ENCODE measurements at places on chromosomes 4 and X. TPM values are rescaled to one million over a fixed set of nuclear protein-coding genes. Genes with fewer than 3 reads are reported as not detected.

The TRIM75 gene
- 0.10 TPM for polyA plus RNA-seq

The SH2D1A gene
- 0.22 TPM for polyA plus RNA-seq

The SMR3B gene
- polyA plus RNA-seq: not detected

The HMGN5 gene
- polyA plus RNA-seq: 52.8 TPM

- DNase-seq: no peak
These were observed 77.8 kb downstream of the CLDN22 start for GRCh38 chr4:183242291-183242690.

GRCh38 chrX:440636-441035 lies 53.9 kb upstream of the PPP2R3B start:
- DNase-seq: no peak

- no peak for DNase-seq
These were observed 43.7 kb upstream of the FRMD7 start for GRCh38 chrX:132171478-132171877.

DNA sequence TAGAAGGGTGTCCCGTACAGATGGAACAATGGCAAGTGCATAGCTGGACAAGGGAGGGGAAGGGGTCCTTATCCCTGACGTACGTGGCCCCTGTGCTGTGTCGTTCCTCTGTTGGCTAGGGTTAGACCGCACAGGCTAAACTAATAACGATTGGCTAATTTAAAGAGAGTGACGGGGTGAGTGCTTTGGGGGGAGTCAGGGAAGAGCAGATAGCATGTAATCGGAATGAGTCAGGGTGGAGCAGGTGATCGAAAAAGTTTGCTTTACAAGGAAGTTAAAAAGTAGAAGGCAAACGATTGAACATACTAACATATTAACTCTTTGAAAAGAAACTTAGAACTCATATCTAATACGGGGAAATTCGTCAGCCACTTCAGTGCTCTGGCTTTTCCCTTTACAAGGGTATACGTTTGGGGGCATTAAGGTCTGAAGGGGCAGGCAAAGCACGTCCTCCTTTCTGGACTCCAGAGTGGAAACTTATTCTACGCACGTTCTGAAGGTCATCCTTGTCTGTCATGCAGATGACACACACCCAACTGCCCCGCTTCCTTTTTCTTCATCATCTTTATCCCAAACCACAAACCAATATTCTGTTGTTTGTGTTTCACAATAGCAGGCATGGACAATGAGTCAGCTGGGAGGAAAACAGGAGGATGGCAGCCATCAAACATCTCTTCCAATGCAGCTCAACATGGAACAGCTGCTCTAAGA lies 10.2 kb upstream of the CRLF2 start:
- no peak for DNase-seq

DNA sequence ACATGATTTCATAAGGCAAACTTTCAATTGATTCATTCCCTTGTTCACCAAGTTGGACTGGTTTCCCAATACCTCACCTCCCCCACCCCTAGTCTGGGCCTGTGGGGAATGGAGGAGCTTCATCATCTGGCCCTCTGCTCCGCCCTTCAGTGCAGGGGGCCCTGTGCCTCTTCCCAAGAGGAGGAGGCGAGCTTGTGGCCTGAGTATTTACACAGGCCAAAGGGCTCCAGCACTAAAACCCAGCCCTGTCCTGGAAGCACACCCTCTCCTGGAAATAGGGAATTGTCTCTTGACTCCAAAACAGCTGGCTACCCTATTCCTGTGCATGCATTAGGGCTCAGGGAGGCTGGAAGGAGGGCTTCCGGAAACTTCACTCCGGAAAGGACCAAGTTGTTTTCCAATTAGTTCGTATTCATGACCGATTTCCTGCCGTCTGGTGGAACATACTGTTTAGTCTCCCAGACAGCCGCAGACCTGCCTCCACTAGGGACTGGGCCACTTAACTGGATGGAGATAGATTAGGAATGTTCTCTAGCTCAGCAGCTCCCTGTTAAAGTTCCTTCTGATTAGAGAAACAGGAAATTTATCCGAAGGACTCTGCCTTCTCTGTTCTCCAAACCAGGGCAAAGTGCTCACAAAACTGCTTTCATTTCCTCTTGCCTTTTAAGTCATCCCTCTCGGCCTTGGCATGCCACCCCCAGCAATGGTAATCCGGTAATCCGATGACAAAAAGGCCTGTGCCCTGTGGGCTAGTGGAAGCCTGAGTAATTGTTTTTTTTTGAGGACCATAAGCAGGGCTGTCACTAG lies 5.8 kb downstream of the SRPX2 start:
- no peak for DNase-seq

DNA sequence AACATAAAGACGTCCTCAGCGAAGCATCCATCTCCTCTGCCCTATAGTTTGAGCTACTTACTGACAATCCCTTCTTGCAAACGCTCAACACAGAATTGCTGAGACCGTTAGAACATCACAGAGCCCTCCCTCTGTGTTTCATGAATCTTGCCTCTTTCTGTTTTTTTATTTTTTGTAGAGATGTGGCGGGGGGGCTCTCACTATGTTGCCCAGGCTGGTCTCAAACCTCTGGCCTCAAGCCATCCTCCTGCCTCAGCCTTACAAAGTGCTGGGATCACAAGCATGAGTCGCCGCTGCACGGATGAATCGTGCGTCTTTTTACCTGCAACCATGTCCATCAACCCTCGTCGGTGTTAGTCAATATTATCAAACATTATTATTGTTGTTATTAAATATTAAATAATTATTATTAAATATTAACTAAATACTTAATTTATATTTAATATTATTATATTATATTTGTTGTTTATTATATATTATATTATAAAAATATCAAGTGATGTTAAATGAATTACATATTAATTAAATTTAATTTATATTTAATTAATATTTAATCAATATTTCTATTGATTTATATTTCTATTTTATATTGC lies 200.7 kb downstream of the CRLF2 start:
- DNase-seq: no peak

DNA sequence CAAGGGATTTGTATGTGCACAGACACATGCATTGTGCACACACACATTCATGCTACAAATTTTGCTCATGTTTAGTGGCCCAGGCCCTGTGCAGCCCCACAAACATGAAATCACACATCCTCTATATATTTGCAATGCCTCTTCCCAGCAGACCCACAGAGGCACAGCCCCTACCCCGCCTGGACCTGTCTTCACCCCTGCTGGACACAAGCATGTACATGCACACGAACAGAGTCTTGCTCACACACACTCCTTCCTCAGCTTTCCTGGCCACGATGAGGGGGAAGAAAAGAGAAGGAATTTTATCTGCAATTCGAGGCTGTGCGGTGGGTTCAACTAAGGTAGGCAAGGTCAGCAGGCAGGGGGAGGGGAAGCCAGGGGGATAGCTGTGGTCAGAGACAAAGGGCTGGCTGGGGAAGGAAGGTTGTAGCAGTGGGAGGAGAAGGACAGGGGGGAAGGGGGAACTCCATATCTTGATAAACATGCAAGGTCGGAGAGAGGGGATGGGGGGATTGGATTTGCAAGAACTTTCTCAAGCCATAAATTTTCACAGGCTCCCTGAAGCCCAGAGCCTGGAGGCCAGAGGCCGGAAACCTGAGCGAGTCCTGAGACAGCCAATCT lies 156.4 kb downstream of the EFNB1 start:
- DNase-seq: no peak

- DNase-seq: no peak
These were observed 760.6 kb upstream of the EPHA5 start for GRCh38 chr4:66430856-66431255.

DNA sequence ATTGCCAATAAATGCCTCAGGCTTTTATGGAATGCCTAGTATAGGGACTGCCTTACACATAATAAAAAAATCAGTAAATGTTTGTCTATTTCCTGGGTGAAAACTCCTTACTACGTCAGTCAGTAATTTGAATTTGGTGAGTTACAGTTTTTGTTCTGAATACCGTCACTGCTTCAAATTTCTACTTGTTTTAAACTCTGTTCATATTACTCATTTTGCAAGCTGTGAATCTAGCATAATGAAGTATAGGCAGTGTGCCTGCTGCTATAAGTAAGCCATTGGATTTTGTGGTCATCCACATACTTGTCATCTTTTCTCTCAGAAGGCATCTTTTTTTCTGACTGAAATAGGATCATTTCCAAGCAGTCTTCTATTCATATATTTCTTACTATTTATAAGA lies 43.1 kb downstream of the SYNPO2 start:
- no peak for DNase-seq

- peak; percentile 27 for DNase-seq
These were observed 71.8 kb downstream of the C4orf33 start for GRCh38 chr4:129167640-129168260.

DNA sequence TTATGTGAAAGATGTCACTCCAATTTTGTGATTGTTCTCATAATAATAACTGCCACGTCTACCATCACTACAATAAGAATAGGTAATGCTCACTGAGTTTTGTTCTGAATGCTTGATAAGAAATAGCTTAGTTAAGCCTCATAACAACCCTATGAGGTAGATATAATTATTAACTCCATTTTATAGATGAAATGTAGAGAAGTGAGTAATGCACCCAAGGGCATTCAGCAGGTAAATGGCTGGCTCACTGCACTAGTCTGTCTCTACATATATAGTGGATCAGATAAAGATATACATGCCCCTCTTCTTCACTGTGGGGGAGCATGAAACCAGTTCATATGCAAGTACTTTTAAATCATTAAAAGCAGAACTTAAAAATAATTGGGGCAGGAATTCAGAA lies 65.8 kb upstream of the SLC4A4 start:
- no peak for DNase-seq

DNA sequence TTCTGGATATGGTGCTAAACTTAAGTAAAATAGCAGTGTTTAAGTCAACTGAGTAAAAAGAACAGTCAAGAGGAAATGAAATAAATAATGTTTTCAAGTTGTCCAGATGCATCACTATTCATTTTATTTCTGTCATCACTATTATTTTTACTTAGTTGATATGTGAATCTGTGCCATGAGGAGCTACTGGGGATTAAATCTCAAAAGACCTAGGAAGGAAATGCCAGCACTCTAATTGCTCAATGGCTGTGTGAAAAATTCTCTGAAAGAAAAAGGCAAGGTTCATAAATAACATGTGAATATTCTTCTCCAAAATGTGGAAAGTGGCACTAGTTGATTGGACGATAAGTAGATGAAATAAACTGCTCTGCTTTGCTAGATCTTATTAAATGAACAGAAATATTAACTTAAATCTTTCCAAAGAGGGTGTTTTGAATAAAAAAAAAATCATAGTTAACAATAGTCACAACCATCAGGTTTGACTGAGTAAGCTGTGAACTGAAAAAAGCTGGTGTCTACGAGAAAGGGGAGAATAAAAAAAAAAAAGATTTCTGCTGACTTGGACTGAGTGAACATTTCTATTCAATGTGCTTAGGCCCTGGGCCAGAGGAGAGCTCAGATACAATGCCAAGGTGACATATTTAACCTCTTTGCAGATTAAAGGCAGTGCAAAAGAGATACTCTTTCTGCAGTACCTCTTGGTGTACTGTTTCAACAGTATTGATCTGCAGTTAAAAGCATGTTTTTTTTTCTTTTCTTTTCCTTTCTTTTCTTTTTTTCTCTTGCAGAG lies 1.6 kb downstream of the SPARCL1 start:
- no peak for DNase-seq

DNA sequence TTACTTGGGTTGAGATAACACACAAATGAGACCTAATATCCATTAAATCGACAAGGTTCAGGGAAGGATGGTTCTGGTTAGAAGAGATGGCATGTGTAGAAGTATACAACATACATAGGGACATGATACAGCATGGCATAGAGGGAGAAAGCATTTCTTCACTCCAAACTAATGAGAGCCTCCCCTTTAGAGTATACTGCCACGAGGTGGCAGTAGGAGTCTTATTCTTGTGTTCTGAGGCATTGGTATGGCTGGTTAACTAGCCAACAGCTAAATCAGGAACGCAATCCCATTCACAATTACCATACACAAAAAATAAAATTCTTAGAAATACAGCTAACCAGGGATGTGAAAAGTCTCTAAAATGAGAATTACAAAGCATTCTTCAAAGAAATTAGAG lies 29.1 kb upstream of the TRO start:
- peak; percentile 3 for DNase-seq

DNA sequence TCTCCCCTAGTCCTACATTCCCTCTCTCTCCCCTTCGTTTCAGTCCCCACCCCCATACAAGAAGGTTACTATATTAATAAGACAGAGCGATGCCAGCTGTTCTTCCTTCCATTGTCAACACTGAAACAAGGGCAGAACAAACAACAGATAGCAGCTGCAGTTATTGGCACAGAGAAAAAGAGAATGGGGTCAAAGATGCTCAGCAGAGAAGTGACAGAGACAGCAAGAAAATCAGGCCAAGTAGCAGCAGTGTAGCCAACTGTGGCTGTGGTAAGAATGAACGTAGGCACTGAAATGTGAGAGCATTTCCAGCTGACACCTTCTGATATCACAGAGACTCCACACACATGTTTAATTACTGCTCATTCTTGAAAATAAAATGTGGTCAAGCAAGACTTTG lies 641.8 kb downstream of the FSTL5 start:
- no peak for DNase-seq
